NCI-H460 (cell line): ENCODE measurements at places on chromosomes 6 and 20. TPM values are rescaled to one million over a fixed set of nuclear protein-coding genes. Genes with fewer than 3 reads are reported as not detected.
A peak's percentile ranks its signal among the peaks of the same experiment; 100 is the strongest.

Gene SLC26A8
- total RNA-seq = not detected in 2 replicates

- no peak for DNase-seq
Observed at GRCh38 chr6:111552958-111553357, 52.7 kb downstream of the TRAF3IP2 start.

- DNase-seq = no peak
Observed at GRCh38 chr6:152220786-152221185, 413.3 kb downstream of the ESR1 start.

DNA sequence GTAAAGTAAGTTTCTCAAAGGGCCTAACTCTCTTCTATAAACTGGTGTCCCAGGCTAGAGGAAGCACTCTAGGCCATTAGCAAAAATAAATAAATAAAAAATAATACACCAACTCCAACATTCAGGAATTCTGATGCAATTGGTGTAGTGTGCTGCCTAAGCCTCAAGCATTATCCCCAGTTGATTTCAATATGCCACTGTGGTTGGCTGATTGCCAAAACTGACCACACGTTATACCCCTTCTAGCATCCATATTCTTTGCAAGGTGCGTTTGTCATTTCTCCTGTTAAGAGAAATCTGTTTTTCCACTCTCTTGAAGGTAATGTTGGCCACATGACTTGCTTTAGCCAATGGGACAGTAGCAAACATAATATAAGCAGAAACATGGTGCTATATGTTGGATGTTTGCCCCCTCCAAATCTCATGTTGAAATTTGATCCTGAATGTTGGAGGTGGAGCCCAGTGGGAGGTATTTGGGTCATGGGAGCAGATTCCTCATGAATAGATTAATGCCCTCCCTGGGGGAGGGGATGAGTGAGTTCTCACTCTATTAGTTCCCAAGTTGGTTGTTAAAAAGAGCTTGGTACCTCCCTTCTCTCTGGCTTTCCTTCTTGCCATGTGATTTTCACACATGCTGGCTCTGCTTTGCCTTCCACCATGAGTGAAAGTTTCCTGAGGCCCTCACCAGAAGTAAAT, 71.9 kb upstream of the PLCB4 start:
- no peak for DNase-seq

DNA sequence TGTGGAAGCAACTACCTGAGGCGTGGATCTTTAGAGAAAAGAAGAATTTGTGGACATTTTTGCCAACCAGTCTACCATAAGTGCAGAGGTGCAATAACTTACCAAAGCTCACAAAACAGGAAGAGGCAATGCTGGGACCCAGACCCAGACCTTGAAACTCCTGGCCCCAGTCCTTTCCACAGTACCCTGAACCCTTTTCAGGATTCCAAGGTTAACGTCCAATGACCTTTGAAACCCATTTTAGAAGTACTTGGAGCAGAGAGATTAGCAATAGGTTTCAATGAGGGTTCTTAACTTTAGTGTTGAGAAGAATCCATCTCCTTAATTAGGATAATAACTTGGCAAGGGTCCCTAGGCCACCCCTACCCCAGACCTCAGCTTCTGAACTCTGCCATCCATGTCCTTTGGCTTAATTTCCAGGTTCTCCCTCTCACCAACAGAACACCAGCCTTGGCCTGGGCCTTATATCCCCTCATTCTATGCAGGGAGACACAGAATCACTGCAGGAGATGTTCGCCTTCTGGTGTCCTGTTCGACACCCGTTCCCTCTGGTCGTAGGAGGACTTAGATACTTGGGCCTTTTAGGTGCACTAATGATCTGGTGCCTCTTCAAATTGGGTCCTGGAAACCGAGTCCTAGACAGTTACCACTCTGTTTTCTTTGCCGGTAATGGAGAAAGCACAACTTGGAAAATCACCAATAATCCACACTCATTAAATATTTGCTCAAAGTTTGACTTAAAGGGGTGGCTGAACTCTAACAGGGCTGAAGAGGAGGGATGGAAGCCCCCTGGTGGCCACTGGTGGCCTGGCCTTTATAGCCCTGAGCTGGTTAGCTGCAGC, 40.6 kb downstream of the ISM1 start:
- DNase-seq = peak; percentile 37
